Stimulated activated CD4-positive, alpha-beta T cell treated with anti-CD3 and anti-CD28 coated beads, TNF-alpha, amount 100 ng/mL, for 1 hour (primary cell): ENCODE measurements at places on chromosomes 5 and 9.
A peak's percentile ranks its signal among the peaks of the same experiment; 100 is the strongest.

DNA sequence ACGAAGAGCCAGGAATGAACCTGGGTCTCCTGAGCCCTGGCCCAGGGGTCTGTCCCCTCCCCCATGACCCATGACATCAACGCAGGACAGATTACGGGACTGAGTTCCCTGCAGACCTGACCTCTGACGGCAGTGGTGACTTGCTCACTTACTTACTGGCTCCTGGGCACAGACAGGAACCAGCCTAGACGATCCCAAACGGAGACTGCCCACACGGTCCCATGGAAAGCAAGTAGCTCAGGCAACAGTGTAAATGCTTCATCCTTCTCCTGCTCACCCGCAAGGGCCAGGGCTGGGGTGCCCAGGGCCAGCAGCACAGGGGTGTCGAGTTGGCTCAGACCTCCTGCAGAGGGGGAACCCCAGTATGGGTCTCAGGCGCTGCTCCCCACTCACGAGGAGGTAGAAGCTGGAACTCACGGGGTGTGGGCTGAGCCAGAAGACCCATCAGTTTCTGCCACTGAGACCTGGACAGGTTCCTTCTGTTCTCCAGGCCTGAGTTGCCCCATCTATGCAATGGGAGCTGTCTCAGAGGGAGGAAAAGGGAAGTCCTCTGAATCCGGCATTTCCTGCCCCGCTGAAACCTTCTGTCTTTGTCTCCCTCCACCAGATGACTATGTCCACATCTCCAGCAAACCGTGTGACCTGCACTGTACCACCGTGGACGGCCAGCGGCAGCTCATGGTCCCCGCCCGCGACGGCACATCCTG is 5.6 kb downstream of the ADAMTSL2 start:
- DNase-seq: no peak

DNA sequence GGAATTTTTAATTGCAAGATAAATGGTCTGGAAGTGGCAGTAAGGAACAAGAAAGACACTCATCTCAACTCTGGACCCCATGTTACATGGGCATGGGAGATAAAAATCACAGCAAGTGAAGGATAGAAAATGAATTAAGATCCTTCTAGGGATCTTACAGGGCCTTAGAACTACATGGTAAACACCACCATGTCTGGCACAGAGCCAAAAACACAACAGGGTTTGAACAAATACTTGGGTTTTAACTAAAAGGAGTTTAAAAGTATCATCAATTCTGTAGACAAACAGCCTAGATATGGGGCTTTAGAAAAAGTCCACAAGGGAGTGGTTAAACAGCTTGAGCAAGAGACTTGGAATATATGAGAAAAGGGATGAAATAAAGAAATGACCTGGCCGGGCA is 366.4 kb downstream of the ARL15 start:
- DNase-seq: no peak

- no peak for DNase-seq
Measured at GRCh38 chr5:173709145-173709544, 92.7 kb upstream of the BOD1 start.

GRCh38 chr9:89372230-89372816 is 54.0 kb downstream of the SECISBP2 start:
- peak; percentile 11 for DNase-seq

- no peak for DNase-seq
Measured at GRCh38 chr9:110776221-110776620, 107.6 kb downstream of the MUSK start.

- DNase-seq: no peak
Measured at GRCh38 chr5:178346607-178347334, 114.2 kb upstream of the PHYKPL start.

GRCh38 chr5:74052441-74053221 is 426.6 kb downstream of the ARHGEF28 start:
- no peak for DNase-seq

GRCh38 chr5:88507261-88507660 is 238.6 kb upstream of the TMEM161B start:
- no peak for DNase-seq

DNA sequence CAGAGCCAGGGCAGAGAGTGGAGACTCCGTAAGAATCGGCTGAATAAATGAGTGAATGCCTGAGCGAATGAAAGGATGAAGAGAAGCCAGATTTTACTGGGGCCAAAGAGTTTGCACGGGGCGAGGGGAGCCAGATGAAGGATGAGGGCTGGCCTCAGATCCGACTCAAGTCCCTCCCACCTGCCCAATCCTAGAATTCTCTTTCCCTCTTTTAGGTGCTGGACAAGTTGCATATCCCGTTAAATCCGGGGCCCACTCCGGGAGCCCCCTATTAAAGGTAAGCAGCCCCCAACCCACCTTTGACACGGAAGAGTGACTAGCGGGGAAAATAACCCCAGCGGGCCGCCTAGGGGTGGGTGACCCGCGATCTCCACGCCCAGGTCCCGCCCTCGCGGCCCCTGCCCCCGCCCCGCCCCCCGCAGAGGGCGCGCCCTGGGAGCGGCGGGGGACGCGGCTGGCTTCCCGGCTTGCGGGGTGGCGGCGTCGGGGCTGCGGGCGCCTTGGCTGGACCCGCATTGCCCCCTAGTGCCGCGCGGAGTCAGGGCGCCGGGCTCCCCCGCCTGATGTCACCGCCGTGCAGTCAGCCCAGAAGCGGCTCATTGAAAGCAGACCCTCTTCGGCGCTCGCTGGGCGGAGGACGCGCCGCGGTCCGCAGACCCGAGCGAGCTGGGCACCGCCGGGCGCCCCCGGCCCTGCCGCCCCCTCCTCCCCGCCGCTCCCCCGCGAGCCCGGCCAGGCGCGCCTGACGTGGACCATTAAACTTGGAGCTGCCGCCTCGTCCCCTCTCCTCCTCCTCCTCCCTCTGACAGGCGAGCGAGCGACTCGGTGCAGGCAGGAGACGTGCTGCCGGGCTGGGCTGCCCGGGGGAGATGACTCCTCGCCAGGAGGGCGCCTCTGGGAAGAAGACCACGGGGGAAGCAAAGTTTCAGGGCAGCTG is at the start of gene ADRA1B:
ADRA1B (plus strand) TSS at position 579 of the 937 bp plus-strand sequence. CDS start 424 bp downstream, outside the sequence.
- DNase-seq: peak; percentile 54

DNA sequence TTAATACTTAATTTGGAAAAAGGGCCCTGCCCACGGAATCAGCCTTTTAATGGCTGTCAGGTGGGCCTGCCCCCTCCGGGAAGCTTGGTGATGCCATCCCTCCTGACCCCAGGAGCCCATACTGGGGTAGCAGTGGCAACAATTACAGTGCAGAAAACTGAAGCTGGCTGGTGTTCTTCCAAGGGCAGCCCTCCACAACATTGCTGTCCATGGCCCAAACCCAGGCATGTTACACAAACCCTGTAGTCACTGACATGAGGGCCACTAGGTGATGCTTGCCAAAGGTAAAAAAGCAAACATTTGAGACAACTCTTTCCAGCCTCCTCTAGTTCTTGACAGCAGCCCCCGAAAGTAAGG is 150.1 kb upstream of the LHFPL2 start:
- DNase-seq: no peak

DNA sequence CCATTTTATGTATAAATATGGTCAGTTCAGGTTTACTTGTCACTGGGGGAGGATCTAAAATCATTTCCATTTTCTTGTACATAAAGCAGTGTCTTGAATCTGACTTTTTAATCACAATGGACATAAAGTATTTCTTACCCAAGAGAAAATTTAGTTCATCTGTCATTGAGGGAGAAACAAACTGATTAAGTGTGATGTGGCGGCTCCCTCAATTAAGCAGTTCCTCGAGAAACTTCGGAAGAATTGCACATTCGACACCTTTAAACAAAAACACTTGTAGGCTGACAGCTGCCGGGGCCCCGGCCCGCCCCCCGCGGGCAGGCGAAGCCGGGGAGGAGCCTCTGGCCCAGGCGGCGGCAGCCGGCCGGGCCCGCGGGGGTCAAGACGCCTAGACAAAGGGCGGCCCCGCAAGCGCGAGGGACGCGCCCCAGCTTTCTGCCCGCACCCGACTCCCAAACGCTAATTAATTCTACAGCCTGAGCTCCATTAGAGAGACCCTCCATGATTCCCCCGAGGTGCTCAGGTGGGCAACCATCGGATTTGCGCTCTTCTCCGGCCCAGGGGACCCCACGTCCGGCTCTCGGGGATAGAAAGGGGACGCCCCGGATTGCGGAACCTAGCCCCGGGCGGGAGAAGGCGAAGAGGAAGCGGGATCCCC is 750 bp downstream of the TRIM36 start:
- DNase-seq: no peak
